ENCODE measurements at places on chromosomes 2 and 18.

- peak; percentile 90 for DNase-seq
These were observed 22.9 kb downstream of the TGIF1 start for GRCh38 chr18:3472681-3473544.

DNA sequence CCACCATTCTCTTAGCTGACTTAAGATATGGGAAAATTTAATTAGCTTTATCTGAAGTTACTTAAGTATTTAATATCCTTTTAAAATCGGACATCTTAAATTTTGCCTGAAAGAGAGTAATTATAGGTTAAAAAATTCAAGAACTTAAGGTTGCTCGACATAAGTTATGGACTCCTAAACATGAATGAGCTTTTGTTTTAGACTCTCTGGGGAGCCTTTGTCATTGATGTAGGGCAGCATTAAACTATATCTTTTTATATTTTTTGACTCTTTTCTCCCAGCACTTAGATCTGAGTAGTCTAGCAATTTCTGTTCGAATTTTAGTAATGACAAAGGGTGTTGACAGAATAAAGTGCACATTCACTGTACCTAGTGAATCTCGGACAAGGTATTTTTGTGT lies 4.7 kb downstream of the PHLPP1 start:
- DNase-seq, result no peak

- peak; percentile 89 for DNase-seq
These were observed 14.5 kb downstream of the PTPRN start for GRCh38 chr2:219294356-219295351.

GRCh38 chr18:23138471-23138870 lies 3.2 kb downstream of the CABLES1 start:
- no peak for DNase-seq

- DNase-seq, result no peak
These were observed 32.5 kb downstream of the SNED1 start for GRCh38 chr2:241030883-241031282.

GRCh38 chr2:47631792-47632398 lies 151.1 kb upstream of the MSH6 start:
- no peak for DNase-seq

DNA sequence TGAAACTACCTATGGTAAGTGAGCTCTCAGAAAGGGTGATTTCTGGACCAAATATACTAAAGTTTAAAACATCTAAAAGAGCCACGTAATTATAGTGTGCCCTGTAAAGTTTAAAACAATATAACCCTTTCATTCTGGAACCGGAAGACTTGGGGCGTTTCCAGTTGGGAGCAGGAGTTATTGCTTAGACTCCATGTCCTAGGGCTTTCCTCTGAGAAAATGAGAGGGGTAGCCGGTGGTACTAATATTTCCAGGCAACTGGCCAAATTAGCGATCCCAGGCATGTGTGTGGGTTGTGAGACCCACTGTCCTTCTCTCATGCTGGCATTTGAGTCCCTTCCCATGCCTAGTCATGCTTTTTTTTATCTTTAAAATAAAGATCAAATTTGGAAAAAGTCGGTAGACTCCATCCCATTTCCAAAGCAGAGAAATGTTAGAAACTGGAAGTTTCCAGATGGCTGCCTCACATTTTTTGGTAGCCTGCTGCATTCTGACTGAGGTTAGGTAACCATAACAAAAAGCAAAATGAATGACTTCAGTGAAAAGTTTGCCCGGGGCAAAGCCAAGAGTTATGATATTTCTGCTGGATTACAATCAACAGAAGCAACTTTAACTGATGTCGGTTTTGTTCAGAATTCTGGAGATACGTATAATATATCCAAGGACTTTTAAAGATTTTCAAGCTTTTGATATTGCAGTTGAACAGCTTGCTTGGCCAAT lies 227.4 kb downstream of the SS18 start:
- no peak for DNase-seq

Data from T-helper 2 cell (primary cell).